ENCODE measurements at places on chromosomes 7 and 10.

GRCh38 chr10:74025380-74025978 is 27.6 kb downstream of the VCL start:
- DNase-seq = no peak

GRCh38 chr7:100590077-100590737 is 4.1 kb downstream of the FBXO24 start:
- DNase-seq = no peak

- no peak for DNase-seq
Observed at GRCh38 chr10:128086003-128086863, 40.0 kb downstream of the MKI67 start.

- no peak for DNase-seq
Observed at GRCh38 chr10:66353422-66353821, 572.4 kb upstream of the LRRTM3 start.

DNA sequence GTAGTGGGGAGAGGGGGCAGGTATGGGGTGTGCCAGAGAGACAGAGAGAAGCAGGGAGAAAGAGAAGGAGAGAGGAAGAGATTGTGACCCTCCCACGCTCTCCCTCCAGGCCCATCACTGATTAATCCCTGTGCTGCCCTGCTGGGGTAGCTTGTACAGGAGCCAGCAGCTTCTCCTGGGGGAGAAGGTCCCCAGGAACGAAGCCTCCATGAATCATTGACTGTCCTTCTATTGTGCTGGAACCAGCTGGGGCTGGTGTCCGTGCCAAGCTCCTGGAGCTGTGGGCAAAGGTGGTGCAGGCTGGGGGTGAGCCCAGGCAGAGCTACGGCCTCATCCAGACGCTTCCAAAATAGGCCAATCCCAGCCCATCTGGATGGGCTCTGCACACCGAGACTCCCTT is 20.9 kb downstream of the AQP1 start:
- DNase-seq = no peak

DNA sequence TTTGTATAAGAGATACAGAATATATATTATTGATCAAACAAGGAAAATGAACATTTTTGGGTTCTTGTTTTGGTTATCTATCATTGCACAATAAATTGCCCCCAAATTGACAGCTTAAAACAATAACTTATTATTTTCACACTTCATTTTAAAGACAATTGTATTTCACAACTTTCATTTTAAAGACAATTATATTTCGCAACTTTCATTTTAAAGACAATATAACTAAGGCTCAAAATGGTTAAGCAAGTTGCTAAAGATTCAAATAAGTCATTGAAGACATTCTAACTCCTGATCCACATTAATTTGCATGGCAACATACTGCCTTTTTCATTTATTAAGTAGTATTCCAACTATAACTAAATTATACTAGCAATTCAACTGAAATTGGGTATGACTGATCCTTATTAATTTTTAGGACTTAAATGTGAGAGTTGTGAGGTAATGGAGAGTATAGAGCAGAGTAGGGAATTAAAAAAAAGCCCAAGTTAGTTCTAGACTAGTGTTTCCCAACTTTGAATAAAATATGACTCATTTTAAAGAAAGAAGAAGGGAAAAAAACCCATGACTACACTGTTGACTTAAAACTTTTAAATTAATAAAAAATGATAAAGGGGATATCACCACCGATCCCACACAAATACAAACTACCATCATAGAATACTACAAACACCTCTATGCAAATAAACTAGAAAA is 9.9 kb upstream of the STEAP2 start:
- DNase-seq = no peak

DNA sequence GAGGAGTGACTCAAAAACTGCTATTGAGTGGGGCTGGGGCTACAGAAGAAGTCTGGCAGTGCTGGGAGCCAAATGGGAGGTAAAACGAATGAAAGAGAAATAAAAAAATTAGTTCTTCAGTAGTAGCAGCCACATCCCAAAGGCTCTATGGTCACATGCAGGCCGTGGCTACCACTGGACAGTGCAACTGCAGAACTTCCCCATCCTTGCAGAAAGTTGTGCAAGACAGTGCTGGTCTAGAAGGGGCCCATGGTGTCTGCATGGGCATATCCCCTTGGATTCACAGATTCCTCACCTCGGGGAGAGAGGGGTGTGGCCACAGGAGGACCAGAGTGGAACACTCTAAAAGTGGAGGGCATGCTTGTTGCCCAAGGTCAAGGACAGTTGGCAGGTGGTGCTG is 47.6 kb downstream of the RPS24 start:
- DNase-seq = no peak

- DNase-seq = no peak
Observed at GRCh38 chr10:25508112-25508815, 333.5 kb downstream of the GPR158 start.

DNA sequence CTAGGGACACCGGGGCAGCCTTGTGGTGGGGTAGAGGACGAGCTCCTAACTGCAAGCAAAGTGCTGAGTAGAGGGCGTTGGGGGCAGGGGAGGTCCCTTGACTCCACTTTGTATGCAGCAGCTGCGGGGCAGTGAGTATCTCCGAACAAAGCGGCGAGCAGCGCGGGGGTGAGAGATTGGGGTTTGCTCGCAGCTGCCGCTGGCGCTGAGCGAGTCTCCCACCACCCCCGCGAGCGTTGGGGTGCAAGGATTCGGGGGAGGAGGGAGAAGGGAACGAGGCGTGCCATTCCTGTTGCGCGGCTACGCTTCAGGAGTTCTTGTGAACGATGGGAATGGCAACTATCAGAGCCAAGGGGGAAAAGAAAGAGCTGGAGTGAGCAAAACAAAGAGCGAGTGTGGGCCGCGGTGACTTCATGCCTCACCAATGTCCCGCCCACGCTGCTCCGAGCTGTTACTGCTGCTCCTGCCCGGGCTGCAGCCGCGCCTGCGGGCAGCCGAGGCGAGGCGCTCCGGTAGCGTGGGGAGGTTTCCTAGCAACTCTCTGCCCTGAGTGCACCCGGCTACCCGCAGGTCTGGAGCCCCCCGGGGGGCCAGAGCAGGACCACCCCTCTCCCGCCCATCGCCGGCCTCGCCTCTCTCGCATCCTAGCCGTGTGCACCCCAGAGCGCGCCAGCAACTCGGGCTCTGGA is at the start of gene ITGB8:
Gene ITGB8, plus strand, starts transcription at position 662 of the 689 bp plus-strand sequence. CDS start 907 bp downstream, outside the sequence.
- peak; percentile 93 for DNase-seq

- DNase-seq = no peak
Observed at GRCh38 chr7:28919510-28919909, 38.6 kb downstream of the TRIL start.

- peak; percentile 49 for DNase-seq
Observed at GRCh38 chr10:111211706-111212105, 134.9 kb downstream of the ADRA2A start.

- DNase-seq = no peak
Observed at GRCh38 chr10:117656385-117657367, 114.1 kb downstream of the EMX2 start.

GRCh38 chr10:78765726-78766335 is 302.9 kb upstream of the ZMIZ1 start:
- no peak for DNase-seq

- DNase-seq = no peak
Observed at GRCh38 chr10:86020134-86020533, 346.5 kb downstream of the GRID1 start.

- no peak for DNase-seq
Observed at GRCh38 chr10:112115781-112116385, 67.7 kb downstream of the GPAM start.

DNA sequence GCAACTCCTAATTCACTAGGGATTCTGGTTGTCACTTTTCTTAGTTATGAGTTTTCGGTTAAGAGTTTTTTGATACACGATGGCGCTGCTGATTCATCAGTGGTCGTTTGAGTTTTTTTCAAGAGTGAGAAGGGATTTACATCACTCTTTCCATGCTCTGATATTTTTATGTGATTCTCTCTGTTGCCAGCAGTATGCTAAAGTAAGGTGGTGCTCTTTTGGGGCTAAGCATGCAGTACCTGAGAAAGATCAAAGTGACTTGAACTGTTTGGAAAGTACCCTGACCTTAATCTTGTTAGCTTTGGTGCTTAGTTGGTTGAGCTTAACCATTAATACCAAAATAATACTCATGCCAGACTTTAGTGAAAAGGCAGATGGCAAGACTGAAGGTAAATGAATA is 28.1 kb downstream of the STAMBPL1 start:
- DNase-seq = no peak

DNA sequence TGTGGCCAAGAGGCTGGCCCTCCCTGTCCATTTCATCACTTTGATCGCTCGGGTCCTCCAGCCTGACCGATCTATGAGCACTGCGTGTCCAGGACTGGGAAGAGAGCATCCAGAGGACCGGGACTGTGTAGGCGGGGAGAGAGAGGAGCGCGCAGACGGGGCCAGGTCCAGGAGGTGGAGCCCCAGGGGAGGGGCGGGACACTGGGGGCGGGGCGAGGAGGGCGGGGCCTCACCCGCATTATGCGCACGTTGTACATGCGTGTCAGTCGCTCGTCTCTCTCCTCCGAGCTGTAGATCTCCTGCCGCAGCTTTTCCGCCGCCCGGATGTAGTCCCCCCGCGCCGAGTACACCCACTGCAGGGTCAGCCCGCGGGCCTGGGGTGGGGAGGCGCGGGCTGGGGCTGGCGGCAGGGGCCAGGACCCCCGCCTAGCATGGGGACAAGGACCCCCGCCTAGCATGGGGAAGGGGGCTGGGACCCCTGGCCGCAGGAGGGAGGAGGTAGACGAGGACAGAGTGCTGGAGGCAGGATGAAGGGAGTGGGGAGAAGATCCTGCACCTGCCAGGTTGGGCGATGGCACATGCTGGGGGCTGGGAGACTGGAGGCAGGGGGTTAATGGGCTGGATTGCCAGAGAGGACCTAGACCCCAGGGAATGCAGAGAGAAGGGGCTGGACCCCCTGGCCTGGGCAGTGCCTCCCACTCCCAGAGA is 14.3 kb downstream of the MOSPD3 start:
- DNase-seq = no peak

- DNase-seq = no peak
Observed at GRCh38 chr7:55438757-55439525, 73.8 kb downstream of the LANCL2 start.

DNA sequence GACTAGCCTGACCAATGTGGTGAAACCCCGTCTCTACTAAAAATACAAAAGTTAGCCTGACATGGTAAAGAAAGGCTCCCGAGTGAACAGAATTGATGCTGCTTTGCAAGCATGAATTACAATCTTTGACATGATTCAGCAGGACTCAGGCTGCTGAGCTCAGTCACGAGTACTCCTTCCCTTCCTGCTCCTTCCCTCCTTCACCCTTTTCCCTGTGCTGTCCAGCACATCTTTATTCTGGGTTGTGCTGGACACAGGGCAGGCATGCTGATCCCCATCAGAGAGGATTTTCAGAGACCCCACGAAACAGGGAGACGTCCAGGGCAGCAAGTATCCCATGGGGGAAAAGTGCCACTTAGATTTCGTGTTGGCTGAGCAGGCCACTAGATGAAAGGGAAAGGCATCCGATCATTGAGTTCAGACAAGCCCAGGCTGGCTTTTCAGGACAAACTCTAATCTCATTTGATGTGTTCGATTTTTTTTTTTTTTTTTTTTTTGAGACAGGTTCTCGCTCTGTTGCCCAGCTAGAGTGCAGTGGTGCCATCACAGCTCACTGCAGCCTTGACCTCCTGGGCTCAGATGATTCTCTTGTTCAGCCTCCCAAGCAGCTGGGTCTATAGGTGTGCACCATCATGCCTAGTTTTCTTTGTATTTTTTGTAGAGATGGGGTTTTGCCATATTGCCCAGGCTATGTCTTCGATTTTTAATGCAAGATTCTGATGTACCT is 36.5 kb downstream of the BAMBI start:
- no peak for DNase-seq

DNA sequence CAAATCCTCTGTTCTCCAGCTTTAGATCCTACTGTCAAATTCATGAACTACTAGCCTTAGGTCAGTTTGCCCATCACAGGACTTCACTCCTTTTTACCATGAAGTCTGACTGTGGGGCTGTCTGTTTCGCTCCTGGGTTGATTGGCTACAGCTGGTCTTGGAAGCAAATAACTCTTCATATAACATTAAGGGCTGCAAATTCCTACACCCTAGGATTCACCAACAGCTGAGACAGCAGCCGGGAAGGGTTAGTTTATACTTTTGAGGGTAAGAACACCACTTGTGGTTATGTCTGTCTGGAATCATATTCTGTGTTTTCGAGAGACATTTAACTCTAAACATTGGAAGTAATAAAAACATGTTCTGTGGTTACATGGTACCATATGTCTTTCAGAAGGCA is 55.9 kb upstream of the KIAA1217 start:
- DNase-seq = no peak

DNA sequence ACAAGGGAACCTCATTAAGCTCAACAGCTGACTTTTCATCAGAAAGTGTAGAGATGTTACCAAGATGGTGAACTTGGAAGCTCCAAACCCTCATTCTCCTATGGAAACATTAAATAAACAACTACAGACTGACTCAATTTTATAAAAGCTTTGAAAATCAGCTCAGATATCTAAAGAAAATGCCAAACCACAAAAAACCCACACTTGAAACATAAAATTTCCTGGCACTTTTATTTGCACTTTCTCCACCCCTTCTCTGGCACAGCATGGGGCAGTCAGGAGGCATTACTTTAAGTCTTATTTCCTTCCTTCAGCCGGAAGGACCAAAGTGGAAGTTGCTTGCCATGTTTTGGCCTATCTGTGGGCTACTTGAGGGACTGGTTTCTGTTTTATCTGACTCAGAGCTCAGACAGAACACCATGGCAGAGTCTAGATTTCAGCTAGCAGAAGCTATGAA is 114.7 kb downstream of the ODAD2 start:
- DNase-seq = no peak

- peak; percentile 29 for DNase-seq
Observed at GRCh38 chr7:23863209-23863787, 153.3 kb downstream of the STK31 start.

GRCh38 chr7:47379629-47380324 is 202.1 kb downstream of the TNS3 start:
- no peak for DNase-seq

DNA sequence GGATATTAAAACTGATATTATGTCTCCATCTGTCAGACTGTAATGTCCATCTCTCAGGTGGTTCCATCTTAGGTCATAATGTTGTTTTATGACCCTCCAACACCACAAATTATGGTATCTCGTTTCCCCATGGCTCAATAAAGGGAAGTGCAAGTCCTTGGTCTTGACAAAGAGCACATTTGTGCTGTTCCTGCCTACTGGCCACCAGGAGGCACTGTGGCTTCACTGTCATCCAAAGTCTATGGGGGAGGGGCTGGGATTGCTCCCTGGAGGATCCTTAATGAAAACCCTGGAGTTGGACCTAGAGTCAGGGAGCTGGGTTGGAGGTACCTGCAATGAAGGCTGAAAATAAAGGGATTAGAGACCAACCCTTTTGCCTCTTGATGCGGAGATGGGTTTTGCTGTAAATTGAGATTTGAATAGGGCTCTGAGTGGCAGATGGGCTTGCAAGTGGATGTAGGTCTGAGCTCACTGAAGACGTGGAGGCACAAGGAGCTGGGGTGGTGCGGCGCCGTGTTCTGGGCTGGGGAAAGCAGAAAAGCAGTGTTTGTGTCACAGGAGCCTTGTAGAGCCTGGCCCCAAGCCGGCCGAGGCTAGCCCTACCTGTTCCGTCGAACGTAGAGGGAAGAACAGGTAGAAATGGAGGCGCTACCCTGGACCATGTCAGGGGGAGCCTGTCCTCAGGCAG is 180.5 kb upstream of the PRSS58 start:
- DNase-seq = no peak

All from HS-5 (cell line).